Coronary artery (tissue), 2 donors: ENCODE measurements at places on chromosomes 6 and 20.

GRCh38 chr6:157868835-157869234 is 45.8 kb downstream of the SNX9 start:
- no peak for DNase-seq

DNA sequence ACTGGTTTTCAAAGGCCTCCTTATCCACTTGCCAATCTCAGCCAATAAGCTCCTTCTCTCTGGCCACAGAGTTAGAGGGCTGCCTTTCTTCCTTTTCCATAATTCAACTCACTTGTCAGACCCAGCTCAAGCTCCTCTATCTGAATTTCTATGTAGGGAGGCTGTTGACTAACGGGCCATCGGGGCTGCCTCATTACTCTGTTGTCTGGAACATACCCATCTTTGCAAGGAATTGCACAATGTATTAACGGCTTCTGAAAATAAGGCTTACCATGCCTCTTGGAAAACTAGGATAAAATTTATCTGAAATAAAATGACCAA is 28.5 kb upstream of the KIF6 start:
- no peak for DNase-seq

DNA sequence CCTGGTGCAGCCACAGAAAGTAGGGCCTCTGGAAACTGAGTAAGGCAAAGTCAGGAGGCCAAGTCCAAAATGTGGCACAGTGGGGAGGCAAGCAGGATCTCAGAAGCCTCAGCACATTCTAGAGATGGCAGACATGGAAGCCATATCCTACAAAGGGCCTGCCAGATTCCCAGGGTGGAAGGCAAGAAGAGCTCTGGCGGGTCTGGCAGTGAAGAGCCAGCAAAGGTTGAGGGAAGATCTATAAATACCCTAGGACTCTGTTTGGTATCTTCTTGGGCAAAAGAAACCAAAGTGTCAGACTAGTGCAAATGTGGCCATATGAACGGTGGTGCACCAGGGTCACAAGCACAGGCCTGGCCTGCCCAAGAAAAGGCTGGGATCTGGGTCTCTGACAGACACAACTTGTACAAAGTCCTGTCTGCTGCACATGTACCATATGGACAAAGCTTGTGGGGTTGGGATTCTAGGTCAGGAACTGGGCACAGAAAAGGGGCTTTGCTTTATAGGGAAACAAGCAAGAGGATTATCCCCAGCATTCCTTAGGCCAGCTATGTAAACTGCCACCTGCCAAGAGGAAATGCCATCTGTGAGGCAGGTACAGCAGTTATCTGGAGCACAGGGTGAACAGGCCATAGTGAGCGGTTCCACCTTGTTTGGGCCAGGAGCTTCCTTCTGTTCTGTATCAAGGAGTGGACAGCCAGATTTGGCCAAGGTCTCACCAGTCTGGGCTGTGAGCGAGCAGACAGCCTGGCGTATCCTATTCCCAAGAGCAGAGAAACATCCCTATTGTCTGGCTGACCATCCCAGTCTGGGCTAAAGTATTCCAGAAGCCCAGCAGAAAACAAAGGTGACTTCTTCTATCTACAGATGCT is 36.3 kb upstream of the SLC4A11 start:
- no peak for DNase-seq

GRCh38 chr6:94362061-94362864 is 942.9 kb upstream of the EPHA7 start:
- DNase-seq, result no peak

DNA sequence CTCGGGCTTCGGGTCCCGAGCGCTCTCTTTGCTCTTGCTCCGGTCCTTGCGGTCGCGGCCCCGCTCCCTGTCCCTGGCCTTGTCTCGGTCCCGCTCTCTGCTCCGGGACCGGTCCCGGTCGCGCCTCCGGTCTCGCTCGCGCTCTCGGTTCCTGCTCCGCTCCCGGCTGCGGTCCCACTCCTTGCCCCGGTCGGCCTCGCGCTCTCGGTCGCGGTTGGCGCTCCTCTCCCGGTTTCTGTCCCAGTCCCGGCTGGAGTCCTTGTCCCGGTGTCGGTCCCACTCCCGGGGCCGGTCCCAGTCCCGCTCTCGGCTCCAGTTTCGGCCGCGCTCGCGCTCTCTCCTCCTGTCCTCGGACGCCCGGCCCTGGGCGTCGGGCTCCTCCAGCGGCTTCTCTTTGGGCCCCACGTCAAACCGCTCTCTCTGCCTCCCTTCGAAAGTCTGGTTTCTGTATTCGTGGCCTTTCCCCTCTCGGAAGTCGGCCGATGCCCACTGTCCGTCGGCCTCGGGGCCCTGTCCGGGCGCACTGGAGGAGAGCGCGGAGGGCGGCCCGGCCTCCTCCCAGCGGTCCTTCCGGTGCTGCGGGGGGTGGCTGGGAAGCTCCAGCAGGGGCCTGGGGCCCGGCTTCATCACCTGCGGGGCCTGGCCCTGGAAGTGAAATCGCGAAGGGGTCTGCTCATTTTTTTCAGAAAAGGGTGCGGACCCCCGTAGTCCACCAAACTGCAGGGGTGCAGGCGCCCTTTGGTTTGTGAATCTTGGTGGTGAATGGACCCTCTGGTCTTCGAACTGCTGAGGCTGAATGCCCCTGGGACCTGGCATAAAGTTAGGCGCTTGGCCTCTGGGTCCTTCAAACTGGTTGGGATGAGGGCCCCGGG is 17.9 kb upstream of the TCFL5 start:
- no peak for DNase-seq

- no peak for DNase-seq
These were observed 106.5 kb downstream of the TMEM170B start for GRCh38 chr6:11644071-11644470.

DNA sequence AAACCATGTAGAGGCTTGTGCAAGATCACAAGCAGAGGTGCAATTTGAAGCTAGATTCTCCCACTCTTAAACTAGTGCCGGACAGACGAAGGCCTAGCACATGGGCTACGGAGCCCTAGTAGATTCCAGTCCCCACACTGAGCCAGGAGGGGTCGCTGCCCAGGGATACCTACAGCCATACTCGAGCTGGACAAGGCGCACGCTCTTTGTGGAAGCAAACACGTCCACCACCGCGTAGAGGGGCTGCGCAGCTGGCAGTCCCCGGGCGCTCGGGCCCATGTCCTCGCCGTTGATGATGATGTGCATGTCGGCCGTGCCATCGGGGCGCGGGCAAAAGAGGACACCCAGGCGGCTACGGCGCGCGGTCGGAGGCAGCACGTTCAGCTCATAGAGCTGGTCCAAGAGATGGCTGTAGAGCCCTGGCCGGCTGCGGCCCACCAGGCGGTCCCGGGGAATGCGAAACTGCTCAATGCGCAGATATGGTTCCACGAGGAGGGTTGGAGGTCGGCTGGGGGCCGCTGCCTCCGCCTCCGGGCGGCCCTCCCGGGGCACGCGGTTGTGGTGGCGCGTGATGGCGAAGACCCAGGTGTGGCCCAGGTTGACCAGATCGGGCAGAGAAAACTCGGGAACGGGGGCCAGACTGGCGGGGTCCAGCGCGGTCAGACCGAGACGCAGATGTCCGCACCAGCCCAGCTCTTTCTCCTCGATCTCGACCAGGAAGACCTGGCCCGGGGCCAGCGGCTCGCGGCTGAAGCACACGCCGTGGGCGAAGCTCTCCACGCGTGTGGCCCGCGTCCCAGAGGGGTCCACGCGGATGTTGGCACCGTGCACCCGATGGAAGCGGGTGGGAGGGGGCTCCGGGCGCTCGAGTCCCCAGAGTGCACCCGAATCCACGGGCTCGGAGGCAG is 677 bp downstream of the NEURL2 start:
- no peak for DNase-seq

- DNase-seq, result no peak
These were observed 36.9 kb downstream of the EYA4 start for GRCh38 chr6:133277900-133278545.
